ENCODE measurements at places on chromosomes 12 and 14.

- peak; percentile 43 for DNase-seq
Observed at GRCh38 chr12:69497308-69498026, 27.3 kb downstream of the FRS2 start.

DNA sequence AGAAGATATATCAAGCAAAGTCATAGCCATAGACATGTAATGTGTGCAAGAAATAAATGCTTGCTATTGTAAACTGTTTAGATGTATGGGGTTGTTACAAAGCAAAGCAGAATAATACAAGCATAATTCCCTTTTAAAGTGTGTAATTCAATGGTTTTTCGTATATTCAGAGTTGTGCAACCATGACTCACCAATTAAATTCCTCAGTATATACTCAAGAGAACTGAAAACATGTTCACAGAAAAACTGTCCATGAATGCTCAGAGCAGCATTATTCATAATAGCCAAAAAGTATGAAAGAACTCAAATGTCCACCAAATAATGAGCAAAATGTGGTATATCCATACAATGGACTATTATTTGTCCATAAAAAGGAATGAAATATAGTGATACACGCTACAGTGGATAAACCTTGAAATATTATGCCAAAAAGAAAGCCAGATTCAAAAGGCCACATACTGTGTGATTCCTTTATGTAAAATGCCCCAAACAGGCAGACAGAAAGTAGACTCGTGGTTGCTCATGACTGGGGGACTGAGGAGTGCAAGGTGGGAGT is 9.3 kb downstream of the GXYLT1 start:
- DNase-seq: no peak

DNA sequence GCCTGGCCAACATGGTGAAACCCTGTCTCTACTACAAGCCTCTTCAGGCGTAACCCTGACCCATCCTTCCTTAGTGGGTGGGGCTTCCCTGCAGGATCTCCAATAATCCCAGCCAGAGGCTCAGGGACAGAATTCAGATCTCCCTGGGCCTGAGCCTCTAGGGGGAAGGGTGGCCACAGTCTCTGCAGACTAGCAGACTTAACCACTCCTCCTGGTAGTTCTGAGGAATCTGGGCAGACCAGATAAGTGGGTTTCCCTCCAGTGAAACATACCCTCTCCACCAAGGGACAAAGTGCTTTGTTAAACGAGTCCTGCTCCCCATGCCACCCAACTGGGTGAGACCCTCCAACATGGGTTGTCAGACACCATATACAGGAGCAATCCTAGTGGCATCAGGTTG is 36.6 kb upstream of the TRIM9 start:
- DNase-seq: no peak

DNA sequence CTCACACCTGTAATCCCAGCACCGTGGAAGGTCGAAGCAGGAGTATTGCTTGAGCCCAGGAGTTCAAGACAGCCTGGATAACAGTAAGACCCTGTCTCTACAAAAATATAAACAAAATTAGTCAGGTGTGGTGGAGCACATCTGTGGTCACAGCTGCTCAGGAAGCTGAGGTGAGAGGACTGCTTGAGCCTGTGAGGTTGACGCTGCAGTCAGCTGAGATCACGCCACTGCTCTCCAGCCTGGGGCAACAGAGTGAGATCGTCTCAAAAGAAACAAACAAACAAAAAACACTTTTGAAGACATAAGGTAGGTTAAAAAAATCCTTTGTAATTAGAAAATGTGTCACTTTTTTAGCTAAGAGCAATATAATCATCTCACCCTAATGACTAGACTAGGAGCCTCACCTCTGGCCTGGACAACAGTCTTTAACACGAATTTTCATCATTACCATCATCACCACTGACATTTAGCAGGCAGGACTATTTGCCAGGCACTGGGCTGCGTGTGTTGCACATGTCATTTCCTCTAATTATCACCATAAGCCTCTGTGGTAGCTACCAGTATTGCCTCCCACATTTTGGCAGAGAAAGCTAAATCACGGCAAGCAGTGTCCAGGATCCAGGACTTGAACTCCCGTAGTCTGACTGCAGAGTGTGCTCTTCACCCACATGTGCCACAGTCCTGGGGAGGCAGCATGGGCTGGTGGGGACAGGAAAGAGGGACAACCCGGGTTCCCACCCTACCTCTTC is 4.6 kb upstream of the SYCP3 start:
- DNase-seq: no peak

DNA sequence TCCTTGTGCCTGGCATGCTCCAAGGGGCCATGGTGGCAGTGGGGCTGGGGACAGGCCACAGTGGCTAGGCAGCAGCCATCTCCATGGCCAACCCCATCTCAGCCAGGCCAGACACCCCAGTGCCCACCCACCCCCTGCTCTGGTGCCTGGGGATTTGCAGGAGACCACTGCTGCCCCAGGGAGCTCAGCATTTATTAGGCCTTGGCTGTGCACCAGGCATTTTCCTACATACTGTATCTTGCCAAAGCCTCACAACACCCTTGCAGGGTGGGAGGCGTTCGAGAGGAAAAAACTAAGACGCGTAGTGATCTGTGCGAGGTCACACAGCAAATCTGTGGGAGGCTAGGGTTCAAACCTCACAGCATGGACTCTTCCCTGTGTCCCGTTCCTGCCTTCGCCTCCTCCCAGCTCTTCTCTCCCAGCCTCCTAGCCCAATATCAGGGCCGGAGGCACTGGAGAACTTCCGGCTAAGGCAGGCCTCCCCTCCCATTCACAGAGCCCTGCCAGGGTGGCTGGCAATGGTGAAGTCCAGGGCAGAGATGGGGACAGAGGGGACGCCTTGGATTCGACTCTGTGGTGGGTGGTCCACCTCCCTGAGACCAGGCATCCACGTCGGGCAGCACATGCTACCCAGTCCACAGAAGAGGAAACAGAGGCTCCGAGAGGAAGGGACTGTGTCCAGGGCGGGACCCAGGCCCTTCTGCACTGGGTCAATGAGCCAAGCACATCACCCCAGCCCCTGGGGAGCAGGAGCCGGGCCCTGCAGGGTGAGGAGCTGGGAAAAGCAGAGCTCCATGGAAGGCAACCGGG is 57.4 kb downstream of the FAM222A start:
- DNase-seq: no peak

DNA sequence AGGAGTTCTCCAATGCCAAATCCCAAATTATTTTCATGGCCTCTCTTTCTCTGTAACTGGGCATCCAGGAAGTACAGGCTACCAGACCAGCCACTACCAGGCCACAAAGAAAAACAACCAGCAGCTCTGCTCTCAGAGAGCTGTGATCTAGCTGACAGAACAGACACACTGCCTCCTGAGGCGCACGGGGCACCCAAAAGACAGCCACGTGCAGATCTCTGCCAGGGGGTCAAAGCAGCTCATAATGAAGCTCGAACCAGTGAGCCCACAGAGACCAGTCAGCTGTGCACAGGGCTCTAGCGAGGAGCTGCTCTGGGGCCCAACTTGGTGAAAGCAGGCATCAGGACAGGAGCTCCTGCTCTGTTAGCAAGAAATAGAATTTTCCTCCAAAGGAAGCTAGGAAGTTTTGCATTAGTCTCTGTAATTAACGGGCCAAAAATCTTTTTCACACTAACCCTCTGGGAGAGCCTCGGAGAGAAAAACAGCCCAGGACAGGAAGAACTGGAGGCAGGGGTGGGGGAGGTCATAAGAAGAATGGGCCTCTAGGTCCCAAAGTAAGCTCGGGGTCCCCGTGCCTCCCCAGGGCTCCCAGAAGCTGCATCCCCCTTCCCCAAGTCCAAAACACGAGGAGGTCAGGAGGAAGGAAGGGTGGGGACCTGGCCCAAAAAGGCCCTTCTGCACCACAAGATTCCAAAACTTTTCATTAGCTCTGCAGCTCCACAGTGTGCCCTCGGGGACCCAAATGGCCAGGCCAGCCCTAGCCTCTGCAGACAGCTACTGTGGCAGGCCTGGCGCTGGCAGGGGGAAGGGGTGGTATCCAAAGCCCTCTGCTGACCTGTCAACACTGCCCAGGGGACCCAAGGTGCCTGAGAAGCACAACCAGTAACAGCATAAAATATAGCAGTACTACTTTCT is 30.2 kb downstream of the ACTN1 start:
- no peak for DNase-seq

DNA sequence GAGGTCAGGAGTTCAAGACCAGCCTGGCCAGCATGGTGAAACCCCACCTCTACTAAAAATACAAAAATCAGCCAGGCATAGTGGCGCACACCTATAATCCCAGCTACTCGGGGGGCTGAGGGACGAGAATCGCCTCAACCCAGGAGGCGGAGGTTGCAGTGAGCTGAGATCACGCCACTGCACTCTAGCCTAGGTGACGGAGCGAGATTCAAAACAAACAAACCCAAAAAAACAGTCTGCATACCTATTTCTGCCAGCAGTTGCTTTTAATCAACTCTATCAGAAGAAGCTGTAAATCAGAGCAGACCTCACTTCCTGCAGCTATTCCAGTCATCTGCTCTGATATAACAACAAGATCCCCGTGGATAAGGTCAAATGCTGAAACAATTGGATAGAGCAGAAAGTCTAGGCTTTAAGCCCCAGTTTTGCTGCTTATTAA is 50.5 kb downstream of the LIMA1 start:
- DNase-seq: no peak

GRCh38 chr14:22973217-22974032 is 8.9 kb downstream of the AJUBA start:
- DNase-seq: peak; percentile 48

- DNase-seq: no peak
Observed at GRCh38 chr12:122104844-122105243, 26.3 kb downstream of the MLXIP start.

- no peak for DNase-seq
Observed at GRCh38 chr14:72657214-72657921, 236.5 kb downstream of the DPF3 start.

GRCh38 chr14:62369919-62370560 is 607.8 kb downstream of the SNAPC1 start:
- no peak for DNase-seq

DNA sequence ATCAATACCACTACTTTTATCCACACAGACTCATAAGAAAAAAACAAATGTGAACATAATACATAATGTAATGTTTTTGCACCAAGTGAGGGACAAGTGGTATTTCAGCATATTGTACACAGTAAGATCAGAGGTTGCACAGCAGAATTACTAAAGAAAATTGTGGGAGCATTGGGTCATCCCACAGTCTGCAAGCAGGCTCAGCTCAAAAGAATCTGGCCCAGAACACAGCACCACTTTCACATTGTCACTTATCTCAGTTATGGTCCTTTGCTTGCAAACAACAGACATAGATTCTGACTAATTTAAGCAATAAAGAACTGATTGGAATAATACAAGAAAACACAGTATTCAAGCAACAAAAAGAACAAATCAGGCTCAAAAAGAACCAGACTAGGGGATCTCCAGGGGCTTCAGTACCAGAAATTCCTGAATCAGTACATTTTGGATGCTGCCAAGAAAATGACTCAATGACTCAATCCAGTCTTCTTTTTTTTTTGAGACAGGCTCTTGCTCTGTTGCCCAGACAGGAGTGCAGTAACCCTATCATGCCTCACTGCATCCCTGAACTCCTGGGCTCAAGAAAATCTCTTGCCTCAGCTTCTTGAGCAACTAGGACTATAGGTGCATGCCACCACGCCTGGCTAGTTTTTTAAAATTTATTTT is 42.9 kb upstream of the EEA1 start:
- DNase-seq: no peak

- DNase-seq: no peak
Observed at GRCh38 chr14:39488600-39488999, 56.4 kb upstream of the FBXO33 start.

DNA sequence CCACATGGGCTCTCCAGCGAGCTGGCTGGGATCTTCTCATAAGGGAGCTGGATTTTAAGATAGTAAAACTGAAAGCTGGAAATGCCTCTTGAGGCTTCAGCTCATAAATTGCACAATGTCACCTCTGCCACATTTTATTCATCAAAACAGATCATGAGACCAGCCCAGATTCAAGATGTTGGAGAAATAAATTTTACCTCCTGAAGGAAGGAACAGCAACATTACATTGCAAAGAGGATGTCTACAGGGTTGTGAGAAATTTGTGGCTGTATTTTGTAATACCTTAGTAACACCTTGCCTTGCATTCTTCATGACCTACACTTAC is 43.1 kb upstream of the KRR1 start:
- DNase-seq: no peak

DNA sequence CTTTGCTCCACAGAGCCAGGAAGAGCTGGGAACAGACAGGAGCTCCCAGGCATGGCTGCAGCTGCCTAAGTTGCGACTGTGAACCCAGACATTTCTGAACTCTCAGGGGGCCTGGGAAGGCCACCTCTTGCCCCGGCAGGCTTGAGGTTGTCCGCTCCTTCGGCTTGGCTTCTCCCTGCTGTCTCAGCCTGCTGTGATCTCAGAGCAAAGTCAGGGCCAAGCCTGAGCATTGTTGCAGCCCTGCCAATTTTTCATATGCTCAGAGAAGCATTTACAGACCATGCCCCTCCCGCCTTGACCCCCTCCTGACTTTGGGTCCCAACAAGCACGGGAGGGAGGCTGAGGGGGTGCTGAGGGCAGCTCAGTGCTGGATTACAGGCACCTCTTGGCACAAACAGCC is 1439.1 kb upstream of the FLRT2 start:
- DNase-seq: no peak

GRCh38 chr12:110217996-110218674 is 62.9 kb upstream of the ATP2A2 start:
- DNase-seq: no peak

DNA sequence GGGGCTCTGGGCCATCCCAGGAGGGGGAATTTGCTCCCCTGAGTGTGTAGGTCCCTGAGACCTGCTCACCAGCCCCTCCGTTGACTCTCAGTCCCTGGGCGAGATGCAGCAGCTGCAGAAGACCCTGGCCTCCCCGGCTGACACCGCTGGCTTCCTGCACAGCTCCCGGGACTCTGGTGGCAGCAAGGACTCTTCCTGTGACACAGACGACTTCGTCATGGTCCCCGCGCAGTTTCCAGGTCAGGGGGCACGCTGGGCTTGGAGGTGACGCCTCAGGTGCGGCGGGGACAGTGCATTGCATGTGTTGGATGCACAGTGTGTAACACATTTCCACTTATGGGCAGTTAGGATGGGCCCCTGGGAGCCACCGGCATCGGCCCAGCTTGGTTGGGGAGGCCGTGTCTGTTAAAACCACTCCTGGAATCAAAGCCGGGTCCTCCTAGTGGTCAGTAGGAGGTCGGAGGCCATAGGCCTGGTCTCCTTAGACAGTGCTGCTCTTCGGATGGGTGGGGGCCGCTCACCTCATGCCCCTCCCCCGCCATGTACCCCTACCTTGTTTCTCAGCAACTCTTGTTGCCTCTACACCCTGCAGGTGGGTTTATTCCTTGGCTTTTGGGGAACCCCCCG is 17.1 kb upstream of the PUS1 start:
- DNase-seq: no peak

DNA sequence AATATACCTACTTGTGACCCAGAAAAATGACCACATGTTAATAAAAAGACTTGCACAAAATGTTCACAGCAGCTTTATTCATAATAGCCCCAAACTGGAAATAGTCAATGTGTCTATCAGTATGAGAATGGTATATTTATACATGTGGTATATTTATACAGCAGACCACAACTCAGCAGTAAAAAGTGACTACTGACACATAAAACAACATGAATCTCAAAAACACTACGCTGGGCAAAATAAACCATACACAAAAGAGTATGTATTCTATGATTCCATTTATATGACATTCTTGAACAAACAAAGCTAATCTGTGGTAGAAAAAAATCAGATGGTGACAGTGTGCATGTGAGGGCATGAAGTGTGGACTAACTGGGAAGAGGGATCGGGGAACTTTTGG is 35.1 kb downstream of the ARF6 start:
- no peak for DNase-seq

GRCh38 chr14:68573126-68573525 is 219.7 kb downstream of the ZFP36L1 start:
- no peak for DNase-seq

GRCh38 chr12:93862424-93862823 is 185.2 kb downstream of the CRADD start:
- no peak for DNase-seq

Measured in SW 1271 (cell line).